Right atrium auricular region (tissue), 2 donors: ENCODE measurements at places on chromosomes 12 and 14.

- no peak for DNase-seq
Measured at GRCh38 chr14:97367278-97367677, 570.1 kb downstream of the VRK1 start.

DNA sequence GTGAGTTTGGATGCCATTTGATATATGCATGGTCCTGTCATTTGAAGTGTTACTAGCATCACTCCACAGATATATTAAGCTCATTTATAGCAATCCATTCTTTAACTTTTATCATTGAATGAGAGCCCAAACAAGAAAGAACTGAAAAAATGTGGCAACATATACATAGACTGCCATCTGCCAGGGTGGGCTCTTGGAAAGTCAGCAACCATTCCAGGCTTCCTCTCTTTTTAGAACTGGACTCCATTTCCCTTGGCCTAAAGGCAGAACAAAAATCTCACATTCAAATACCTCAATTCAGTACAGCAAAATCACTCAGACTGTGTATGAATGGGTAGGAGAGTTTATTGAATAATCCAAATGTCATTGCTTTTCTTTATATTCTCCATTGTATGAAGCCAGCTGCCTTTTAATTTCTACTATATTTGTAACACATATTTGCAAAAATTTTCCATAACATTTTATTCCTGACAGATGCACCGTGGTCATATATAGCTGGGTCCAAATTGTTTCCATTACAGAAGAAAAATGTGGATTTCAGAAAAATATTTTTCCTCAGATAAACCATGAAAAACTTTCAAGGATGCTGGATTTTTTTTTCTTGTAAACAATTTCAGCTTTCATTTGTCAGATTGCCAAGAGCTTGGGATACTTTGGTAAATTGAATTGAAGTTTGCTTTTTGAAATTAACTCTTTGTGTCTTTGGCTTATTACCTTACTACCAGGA lies 1252.3 kb upstream of the SEL1L start:
- DNase-seq = no peak

- DNase-seq = peak; percentile 58
Measured at GRCh38 chr12:10211101-10211939, 1.4 kb upstream of the GABARAPL1 start.

GRCh38 chr12:33116284-33116683 lies 219.7 kb upstream of the PKP2 start:
- no peak for DNase-seq

GRCh38 chr12:19288603-19289244 lies 150.6 kb upstream of the AEBP2 start:
- DNase-seq = no peak

GRCh38 chr12:118960865-118961264 lies 20.5 kb upstream of the SRRM4 start:
- DNase-seq = no peak

DNA sequence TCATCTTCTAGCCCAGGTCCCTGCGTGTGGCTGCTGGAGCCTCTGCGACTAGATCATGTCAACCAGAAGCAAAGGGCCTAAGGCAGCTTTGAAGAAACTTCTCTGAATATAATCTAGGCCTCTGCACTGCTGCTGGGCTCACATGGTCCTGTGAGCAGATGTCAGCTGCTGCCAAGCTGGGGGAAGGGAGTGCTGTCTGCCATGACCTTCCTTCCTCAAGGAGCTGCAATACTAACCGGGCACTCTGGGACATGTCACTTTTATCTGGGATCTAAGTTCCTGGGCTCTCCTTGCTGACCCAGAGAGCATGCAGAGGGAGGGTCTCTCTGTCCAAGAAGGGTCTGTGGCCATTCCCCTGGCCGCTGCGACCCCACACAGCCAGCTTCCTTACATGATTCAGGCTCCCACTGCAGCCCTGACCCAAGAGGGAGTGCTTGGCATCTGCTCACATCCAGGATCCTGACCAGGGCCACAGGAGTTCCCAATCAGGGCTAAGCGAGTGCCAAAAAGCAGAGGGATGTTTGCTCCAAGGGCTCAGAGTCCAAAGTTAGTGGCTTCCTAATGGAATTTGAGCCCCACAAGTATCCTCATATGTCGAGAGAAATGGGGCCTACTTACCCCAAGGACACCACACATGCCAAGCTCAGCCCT lies 74.0 kb downstream of the PLEKHG3 start:
- DNase-seq = no peak

GRCh38 chr14:32378284-32378683 lies 49.2 kb downstream of the AKAP6 start:
- DNase-seq = no peak

DNA sequence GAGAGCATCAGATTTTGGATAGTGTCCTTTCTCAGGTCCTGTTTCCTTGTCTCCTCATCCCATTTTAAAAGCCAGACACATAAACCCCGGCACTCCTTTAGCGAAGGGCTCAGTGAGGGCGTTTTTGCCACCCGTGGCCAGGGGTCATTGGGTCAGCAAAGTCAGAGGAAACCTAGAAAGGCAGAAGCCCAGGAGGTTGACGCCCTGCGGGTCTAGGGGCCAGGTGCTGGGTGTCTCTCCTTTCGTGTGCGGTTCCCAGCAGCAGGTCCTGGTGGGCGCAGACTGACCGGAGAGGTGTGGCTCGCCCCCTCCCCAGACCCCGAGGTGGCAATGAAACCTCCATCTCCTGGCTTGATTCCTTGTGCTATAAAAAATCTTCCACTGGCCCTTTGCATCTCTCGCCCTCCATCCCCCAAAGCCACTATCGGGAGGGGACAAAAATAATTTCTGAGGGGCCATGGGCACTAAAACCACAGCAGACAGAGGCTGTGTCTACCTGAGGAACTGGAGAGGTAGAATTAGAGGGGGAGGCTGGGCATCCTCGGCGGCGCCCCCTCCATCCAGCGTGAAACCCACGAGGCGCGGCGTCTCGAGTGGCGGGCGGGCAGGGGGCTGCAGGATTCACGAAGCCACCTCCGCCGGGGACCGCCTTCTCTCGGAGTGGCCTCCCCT lies 858 bp upstream of the FRMD6 start:
- DNase-seq = no peak

GRCh38 chr12:52798003-52798670 lies 2.2 kb upstream of the KRT3 start:
- no peak for DNase-seq

- no peak for DNase-seq
Measured at GRCh38 chr14:78967111-78967809, 797.1 kb downstream of the NRXN3 start.

GRCh38 chr14:102795060-102795925 lies 18.0 kb downstream of the TRAF3 start:
- peak; percentile 77 for DNase-seq

DNA sequence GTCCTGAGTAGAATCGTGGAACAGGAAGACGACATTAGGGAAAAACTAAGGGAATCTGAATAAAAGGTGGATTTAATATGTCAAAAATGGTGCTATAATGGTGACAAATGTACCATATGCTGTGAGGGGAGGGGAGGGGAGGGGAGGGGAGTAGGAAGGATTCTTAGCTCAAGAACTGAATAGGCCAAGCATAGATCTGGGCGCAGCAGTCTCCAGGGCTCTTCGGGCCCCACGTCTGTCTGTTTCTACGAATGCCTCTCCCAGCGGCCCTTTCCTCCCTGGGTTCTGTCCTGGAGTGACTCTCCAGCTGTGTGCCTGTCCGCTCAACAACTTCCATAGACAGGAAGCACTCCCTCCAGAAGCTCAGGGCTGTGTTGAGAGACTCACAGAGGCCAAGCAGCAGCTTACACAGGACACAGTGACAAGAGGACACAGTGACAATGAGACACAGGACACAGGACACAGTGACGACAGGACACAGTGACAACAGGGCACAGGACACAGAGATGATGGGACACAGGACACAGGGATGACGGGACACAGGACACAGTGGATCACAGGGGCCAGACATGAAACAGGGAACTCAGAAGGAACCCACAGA lies 42.4 kb upstream of the PPP2R5C start:
- peak; percentile 65 for DNase-seq

- DNase-seq = no peak
Measured at GRCh38 chr12:31225656-31226535, 100.1 kb downstream of the SINHCAF start.

GRCh38 chr12:13530966-13531365 lies 334.4 kb downstream of the EMP1 start:
- DNase-seq = no peak

- no peak for DNase-seq
Measured at GRCh38 chr14:79179985-79180384, 1009.8 kb downstream of the NRXN3 start.

- DNase-seq = no peak
Measured at GRCh38 chr14:22500954-22501726, 87.9 kb downstream of the DAD1 start.

DNA sequence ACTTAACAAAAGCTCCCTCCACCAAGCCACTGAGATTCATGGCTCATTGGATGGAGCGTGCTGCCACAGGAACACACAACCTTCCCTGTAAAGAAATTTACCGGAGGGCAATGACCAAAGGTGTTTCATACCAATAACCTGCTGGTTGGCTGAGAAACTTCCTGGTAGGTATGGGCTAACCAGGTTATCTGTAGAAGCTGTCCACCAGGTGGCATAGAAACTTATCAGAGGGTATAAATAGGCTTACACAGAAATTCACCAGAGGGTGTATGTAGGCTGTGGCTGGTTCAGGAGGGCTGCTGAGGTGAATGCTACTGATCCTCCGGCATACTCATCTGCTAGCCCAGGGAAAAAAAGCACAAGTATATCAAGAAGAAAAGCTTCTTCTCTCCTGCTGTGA lies 27.1 kb upstream of the MTERF2 start:
- no peak for DNase-seq

- no peak for DNase-seq
Measured at GRCh38 chr14:67425608-67426007, 13.6 kb upstream of the PLEK2 start.

DNA sequence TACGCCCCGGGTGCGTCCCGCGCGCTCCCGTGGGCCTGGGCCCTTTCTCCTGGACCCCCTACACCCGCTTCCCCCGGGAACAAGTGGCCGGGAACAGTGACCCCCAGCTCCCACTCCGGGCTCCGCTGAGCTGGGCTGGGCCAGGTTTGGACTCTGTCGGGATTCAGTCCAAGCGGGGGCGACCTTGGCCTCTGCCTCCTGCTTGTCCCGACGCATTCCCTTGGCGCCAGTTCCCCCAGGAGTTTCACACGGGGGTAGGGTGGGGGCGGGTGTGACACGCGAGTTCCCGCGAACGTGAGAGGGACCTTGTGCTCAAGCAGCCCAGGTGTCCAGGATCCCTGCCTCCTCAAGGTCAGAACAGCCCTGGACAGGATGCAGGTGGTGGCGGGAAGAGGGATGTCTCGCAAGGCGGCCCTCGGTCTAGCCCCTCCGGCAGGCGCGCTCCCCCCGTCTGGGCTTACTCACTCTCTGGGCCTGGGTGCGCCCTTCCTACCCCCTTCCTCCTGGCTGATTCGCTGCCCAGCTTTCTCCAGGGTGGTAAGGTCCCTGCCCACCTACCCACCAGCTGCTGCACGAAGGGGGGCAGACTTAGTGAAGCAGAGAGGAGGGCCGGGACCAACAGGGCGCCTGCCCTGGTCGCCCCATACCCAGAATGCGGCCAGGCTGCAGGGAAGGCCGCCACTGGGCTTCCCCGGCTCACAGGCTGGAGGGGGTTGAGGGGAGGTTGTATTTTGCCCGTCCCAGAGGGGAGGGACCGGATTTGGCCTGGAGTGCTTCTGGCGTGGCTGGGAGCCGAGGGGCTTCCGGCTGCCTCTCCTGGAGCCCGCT lies 862 bp downstream of the CRIP2 start:
- DNase-seq = no peak

DNA sequence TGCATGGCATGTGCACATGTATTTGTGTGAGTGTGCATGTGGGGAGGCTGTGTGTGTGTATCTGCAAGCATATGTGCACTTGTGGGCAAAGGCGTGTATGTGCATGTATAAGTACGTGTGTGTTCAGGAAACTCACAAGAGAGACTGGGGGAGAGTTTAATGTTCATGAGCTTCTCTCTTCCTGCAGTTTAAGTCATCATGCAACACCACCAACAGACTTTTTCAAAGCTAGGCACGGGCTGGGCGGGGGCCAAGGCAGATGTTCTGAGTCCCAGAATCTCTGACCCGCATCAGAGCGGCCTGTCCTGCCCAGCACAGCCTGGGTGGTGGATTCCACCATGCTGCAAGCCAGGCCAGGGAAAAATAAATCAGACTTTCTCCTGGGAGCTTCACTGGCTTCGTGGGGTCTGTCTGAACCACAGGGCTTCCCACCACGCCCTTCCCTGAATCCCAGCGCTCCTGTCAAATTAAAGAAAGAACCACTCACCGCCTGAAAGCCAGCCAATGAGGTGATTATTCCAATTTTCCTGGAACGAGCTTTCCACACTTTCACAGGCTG lies 75.7 kb downstream of the PITPNM2 start:
- DNase-seq = no peak

- no peak for DNase-seq
Measured at GRCh38 chr14:78805570-78805969, 635.4 kb downstream of the NRXN3 start.

DNA sequence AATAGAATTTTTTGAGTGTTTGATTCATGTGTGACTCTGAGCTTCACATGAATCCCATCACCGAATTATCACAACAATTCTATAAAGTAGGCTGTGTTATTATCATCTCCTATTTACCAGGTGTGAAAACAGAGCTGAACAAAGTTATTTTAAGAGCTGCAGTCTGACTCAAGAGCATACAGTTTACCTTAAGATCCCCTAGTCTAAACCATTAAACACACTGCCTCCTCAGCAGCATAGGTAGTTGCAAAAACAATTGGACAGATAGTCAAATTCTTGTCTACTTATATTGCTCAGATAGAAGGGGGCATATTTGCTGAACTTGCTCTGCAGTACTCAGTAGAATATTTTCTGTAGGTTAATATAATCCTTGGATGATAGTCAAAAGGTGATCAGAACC lies 219.8 kb upstream of the ATP2B1 start:
- DNase-seq = no peak

DNA sequence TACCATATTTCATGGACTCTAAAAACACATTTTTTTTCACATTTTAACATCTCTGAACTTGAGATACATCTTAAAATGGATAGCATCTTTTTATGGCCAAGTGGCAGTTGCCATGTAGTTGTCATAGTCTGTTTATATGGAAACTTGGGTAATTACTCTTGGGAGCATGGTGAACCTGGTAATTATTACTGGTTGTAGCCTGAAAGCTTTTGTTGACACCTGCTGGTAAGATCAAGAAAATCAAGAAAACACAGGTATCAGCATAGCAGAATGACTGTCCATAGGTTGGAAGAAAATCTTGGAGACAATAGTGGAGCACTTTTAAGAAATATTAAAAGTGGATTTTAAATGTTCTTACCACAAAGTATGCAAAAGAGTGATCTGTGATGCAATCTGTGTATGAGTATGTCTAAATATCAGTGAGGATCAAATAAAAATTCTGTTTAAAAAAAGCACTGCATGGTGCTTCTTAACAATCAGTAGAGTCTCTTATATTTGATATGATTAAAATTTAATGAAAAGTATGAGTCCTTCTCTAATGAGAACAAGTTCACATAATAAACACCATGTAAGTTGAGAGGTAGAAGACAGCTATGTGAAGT lies 44.2 kb downstream of the TTC8 start:
- no peak for DNase-seq

DNA sequence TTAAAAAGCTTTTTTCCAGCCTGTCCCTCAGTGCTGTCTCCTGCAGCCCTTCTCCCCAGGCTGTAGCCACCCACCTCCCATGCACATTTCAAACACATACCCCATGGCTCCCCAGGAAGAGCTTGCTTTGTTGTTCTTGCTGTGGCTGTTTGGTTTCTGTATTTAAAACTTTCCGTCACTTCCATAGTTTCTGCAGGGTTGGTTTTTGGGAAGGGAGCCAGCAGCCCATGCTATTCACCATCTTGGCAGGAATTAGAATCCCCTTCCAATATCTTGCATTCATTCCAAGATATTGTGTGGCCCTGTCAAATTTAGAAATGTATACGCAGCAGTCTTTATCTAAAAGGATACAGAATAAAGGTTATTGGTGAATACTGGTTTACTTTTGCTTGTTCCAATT lies 29.6 kb downstream of the CFAP251 start:
- DNase-seq = no peak
